OCI-M1 (cell line): ENCODE measurements at places on chromosomes 13 and 19.

- DNase-seq, result peak; percentile 25
Observed at GRCh38 chr13:36973621-36974295, 25.4 kb downstream of the ALG5 start.

GRCh38 chr13:82647540-82647939 lies 1234.7 kb downstream of the SLITRK1 start:
- DNase-seq, result peak; percentile 42

- peak; percentile 84 for DNase-seq
Observed at GRCh38 chr19:16899566-16900075, 10.8 kb downstream of the F2RL3 start.

DNA sequence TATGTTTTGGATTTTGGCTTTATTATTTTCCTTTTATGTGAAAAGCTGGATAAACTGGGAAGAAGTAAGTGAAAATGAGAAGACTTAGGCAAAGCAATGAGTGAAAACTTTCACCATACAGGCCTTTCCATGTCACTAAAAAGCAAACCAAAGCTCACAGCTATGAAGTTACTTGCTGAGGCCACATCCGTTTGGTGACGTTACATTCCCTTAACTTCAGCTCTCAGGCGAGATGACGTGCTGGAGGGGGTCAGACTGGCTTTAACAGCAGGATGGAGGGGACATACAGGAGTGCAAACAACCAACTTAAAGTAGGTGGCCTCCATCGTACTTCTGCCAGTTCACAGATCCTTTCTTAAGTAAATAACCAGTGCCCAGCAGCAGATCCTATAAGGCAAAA lies 522.3 kb downstream of the MYO16 start:
- DNase-seq, result no peak

DNA sequence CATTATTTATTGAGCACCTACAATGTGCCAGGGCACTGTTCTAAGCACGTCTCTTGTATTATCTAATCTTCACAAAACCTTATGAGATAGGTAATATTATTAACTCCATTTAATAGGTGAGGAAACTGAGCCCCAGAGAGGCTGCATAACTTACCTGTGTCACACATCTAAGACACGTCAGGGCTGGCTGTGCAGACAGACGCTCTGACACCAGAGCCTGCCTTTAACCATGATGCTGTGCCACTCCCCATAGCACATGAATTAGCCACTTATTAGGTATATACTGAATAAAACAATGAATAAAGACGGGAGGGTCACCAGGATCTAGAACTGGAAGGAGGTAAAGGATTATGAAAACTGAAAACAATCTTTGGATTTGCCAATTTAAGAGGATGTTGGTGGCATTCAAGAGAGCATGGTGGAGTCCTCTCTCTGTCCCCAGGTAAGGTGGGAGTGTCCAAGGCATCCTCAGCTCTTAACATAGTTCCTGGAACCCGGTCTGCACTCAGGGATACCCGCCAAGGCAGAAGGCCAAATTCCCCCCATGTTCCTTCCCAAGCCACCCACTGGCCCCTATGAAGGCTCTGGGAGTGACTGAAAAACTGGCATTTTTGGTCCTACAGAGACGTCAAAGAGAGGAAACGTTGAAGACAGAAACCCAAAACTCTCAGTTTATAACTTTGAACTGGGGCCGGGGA lies 479.7 kb downstream of the FOXO1 start:
- no peak for DNase-seq

GRCh38 chr13:50838031-50838430 lies 5.5 kb downstream of the DLEU7 start:
- DNase-seq, result no peak

DNA sequence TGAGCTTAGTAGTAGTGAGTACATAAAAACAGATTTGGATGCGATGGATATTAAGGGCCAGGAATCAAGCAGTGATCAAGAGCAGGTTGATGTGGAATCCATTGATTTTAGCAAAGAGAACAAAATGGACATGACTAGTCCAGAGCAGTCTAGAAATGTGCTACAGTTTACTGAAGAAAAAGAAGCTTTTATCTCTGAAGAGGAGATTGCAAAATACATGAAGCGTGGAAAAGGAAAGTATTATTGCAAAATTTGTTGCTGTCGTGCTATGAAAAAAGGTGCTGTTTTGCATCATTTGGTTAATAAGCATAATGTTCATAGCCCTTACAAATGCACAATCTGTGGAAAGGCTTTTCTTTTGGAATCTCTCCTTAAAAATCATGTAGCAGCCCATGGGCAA lies 11.4 kb downstream of the CHAMP1 start:
- DNase-seq, result no peak

DNA sequence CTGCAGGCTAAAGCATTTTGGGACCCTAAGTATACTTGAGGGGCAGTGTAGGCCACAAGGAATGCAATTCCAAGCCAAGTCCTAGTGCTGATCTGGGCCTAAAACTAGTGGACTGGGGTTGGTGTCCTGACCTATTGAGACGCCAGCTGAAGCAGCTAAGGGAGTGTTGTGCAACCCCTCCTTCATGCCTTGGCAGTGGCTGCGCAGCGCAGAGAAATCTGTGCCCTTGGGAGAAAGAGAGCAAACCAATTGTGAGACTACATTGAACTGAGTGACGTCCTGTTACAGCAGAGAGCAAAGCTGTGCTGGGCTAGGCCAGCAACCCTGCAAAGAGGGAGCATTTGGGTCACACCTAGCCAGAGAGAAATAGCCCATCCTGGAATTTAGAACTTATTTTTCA lies 2715.0 kb upstream of the PCDH20 start:
- DNase-seq, result no peak

GRCh38 chr19:8054169-8054568 lies 1.6 kb downstream of the CCL25 start:
- no peak for DNase-seq

GRCh38 chr13:45195421-45195820 lies 5.4 kb downstream of the KCTD4 start:
- peak; percentile 68 for DNase-seq

DNA sequence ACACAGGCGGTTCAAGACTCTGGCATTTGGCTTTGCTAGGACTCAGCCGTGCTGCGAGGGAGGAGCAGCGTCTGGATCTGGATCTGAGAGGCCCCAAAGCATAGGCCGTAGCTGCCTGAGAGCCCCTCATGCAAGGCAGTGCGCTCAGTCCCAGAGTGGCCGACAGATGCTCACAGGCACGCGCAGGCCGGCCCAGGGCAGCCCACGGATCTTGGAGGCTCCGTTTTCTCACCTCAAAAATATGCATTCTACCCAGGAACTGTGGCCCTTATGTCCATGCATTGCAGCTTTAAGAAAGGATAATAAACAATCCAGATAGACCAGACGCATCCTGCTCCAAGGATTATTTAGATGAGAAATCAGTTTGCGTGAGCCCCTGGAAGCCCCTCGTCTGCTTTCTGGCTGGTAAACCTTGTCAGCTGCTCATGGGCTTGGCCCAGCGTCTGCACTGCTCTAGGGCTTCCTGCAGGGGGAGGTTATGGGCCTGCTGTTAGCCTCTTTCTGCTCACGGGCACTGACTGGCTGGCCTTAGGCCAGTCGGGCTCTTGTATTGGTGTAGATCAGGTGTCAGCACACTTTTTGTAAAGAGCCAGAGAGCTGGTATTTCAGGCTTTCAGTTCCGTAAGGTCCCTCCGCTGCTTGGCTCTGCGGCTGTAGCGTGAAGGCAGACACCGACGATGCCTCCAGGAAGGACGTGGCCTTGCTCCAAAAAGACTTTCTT lies 24.2 kb downstream of the TEX29 start:
- peak; percentile 11 for DNase-seq

- peak; percentile 91 for DNase-seq
Observed at GRCh38 chr13:67440236-67440975, 210.3 kb upstream of the PCDH9 start.

- DNase-seq, result peak; percentile 73
Observed at GRCh38 chr13:33251131-33251661, 34.4 kb downstream of the STARD13 start.

DNA sequence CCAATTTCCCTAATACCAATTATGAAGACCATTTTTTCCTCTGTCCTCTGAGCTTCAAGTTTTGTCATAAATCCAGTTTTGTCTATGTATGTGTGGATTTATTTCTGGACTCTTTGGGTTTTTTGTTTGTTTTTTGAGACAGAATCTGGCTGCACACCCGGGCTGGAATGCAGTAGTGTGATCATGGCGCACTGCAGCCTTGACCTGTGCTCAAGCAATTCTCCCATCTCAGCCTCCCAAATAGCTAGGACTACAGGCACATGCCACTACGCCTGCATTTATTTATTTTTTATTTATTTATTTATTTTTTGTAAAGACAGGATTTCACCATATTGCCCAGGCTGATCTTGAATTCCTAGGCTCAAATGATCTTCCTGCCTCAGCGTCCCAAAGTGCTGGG lies 45.3 kb upstream of the GTF3A start:
- no peak for DNase-seq

- no peak for DNase-seq
Observed at GRCh38 chr13:65789815-65790214, 1440.3 kb downstream of the PCDH9 start.

GRCh38 chr19:7868671-7869452 lies 5.3 kb downstream of the PRR36 start:
- DNase-seq, result peak; percentile 98

- DNase-seq, result no peak
Observed at GRCh38 chr13:83546476-83546875, 335.8 kb downstream of the SLITRK1 start.

GRCh38 chr19:5078182-5078581 lies 109.3 kb downstream of the KDM4B start:
- DNase-seq, result no peak

DNA sequence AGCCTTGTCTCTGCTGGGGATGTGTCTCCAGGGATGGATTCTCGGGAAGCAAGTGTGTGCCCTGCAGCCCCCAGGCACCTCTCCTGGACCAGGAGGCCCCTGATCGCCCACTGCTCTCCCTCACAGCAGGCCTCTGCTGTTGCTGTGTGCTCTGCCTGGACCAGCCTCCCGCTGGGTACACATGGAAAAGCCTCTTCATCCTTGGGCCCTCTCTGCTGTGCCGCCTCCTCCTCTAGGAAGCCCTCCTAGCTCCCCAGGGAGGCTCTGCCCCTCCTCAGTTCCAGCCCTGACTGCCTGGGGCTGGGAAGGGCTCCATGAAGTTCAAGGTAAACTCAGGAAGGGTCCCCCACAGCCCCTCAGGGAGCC lies 12.0 kb downstream of the NDUFA11 start:
- DNase-seq, result no peak

GRCh38 chr19:11673608-11674041 lies 65.1 kb downstream of the ZNF823 start:
- peak; percentile 48 for DNase-seq

DNA sequence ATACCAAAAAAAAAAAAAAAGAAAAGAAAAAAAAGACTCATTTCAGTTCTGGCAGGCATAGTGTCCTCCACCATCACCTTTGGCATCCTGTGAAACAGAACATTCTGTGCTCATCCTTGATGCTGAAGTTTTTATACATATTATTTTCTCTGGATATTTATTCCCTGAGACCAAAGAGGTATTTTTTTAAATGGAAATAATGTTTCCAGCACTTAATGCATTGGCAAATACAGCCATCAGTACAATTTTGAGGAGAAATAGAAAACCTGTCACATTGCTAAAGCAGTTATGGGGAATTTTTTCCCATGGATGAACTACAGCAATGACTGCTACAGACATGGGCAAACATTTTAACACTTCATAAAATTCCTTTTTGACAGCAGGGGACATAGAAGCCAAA lies 312.4 kb downstream of the DNAJC15 start:
- DNase-seq, result no peak

- peak; percentile 66 for DNase-seq
Observed at GRCh38 chr13:98975822-98976261, 2.0 kb downstream of the DOCK9 start.

- peak; percentile 84 for DNase-seq
Observed at GRCh38 chr19:50679177-50680125, 30.2 kb downstream of the C19orf81 start.

GRCh38 chr19:39807846-39808364 lies 26.1 kb downstream of the DYRK1B start:
- DNase-seq, result no peak

DNA sequence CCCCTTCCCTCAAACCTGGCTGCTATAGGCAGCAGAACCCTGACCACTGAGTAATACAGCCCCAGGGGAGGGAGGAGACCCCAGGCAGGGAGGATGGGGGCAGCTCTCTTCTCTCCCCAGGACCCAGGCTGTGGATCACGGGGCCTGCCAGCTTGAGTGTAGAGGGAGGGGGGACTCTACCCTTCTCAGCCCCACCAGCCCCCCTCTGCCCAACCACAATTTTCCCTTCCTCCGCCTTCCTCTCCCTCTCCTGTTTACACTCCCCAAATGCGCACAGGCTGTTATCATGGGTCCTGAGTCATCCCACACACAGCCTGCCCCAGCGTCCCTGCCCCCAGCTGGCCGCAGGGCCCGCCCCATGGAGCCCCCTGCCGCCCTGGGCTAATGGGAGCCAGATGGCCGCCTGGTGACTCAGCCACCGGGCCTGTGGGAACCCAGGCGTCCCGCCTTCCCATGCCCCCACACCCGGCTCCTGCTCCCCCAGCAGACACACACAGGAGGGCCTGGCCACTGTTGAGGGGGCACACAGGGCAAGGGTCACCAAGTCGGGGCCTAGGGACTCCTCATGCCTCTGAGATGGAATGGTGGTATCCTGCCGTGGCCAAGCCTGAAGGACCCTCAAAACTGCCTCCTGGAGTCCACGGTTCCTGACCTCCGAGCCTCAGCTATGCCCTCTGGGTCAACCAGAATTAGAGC lies 13.6 kb downstream of the CCDC97 start:
- DNase-seq, result peak; percentile 98
